Dermis lymphatic vessel endothelial cell (primary cell): ENCODE measurements at places on chromosomes 7 and 10. TPM values are rescaled to one million over a fixed set of nuclear protein-coding genes. Genes with fewer than 3 reads are reported as not detected.

The OR6V1 gene
- not detected in 2 replicates for total RNA-seq

The SOSTDC1 gene
- total RNA-seq, result not detected in 2 replicates

The ZNF425 gene
- total RNA-seq, result 1.5 and 2.7 TPM in 2 replicates

The THSD7A gene
- 28.3 and 37.5 TPM in 2 replicates for total RNA-seq

The RBM20 gene
- 1.1 and 1.6 TPM in 2 replicates for total RNA-seq
